ENCODE measurements at places on chromosomes 6 and 20. TPM values are rescaled to one million over a fixed set of nuclear protein-coding genes. Genes with fewer than 3 reads are reported as not detected.

- DNase-seq, result no peak
Measured at GRCh38 chr6:90787446-90787845, 200.6 kb upstream of the MAP3K7 start.

- no peak for DNase-seq
Measured at GRCh38 chr6:14665827-14666724, 548.5 kb downstream of the CD83 start.

The RIPPLY2 gene
- not detected for total RNA-seq

DNA sequence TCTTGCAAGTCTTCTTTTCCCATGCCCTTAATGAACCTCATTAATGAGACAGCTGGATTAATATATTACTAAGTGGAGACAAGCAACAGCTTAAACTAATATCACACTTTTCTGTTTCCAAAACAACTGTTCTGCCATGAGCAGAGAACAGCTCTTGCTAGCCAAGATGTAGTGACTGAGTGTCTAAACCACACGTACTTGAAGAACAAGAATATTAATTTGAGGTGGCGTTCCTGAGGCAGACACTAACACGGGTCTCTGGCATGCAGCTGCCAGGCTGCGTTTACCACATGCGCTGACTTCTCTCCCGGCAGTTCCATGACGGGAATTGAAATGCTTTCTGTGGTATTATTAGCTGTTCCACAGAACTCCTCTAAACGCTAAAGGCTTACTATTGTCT is 80.6 kb downstream of the FNDC1 start:
- DNase-seq, result no peak

The PRR18 gene
- not detected for total RNA-seq

The LGSN gene
- total RNA-seq, result not detected

DNA sequence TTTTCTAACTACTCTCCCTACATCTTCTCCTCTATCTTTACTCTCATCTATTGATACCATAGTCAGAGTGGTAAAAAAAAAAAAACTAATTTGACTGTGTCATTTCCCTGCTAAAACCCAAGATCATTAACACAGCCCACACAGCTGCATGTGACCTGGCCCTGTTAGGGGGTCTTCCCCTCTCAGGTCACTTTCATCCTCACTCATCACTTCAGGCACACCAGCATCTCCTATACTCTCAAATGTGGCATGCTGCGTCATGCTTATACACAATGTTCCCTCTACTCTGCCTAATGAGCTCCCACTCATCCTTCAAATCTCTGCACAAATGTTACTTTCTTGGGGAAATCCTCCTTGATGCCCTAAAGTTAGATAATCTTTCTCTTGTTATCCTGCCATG is 86.8 kb downstream of the CDK19 start:
- no peak for DNase-seq

All from CD4-positive, alpha-beta memory T cell (primary cell).